CMK (cell line): ENCODE measurements at places on chromosomes 13 and 19.

- no peak for DNase-seq
These were observed 19.1 kb upstream of the PNMA8C start for GRCh38 chr19:46447824-46448223.

DNA sequence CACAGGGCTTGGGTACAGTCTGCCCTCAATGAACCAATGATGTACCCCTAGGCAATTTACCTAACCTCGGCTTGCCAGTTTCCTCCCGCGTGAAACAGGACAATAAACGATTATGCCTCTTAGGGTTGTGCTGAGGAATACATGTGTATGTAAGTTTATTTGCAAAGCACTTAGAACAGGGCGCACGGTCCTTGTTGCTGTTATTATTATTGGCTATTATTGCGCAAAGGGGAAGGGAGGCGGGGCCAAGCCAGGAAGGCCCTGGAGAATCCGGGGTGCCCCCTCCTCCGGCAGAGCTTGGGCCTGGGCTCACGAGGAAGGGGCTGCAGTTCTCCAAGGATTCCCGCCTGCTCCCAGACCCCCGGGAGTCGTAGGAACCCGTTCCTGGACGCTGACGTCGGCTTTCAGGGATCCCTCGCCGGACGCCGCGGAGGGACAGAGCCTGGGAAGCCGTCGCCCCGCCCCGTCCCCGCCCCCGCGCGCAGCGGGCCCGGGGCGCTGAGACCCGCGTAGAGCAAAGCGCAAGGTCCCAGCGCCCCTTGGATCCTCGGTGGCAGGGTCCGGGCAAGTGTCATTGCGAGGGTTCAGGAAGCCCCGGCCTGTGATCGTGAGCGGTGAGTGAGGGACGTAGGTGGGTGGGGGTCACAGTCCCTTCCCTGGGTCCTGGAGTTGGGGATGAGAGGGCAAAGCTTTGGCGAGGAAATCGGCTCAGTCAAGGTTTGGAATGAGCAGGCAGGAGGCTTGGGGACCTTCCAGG is at the start of gene TMEM91:
TSS of gene TMEM91 (plus strand) at position 293 of the 757 bp plus-strand sequence. CDS start 1,777 bp downstream, outside the sequence.
- DNase-seq, result no peak

- DNase-seq, result no peak
These were observed 28.8 kb downstream of the DEDD2 start for GRCh38 chr19:42188665-42189064.

- peak; percentile 99 for DNase-seq
These were observed 743 bp upstream of the NDUFS7 start for GRCh38 chr19:1383017-1383311.
